Left cardiac atrium (tissue), 4 donors: ENCODE measurements at places on chromosomes 13 and 19. TPM values are rescaled to one million over a fixed set of nuclear protein-coding genes. Genes with fewer than 3 reads are reported as not detected.

DNA sequence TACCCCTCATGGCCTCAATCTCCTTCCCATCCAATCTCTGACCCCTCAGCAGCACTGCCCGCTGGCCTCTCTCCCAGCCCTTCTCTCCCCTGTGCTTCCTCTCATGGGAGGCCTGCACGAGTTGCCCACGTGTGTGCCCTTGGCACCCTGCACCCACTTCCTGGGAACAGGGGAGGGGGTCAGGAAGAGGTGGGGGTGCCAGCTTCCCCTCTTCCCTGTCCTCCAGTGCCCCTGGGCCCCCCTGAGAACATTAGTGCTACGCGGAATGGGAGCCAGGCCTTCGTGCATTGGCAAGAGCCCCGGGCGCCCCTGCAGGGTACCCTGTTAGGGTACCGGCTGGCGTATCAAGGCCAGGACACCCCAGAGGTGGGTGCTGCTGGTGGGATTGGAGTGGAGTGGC lies 19.2 kb downstream of the AXL start:
- DNase-seq = no peak

GRCh38 chr19:16892436-16892835 lies 3.6 kb downstream of the F2RL3 start:
- no peak for DNase-seq

GZMM gene
- total RNA-seq = 0.81 TPM

DNA sequence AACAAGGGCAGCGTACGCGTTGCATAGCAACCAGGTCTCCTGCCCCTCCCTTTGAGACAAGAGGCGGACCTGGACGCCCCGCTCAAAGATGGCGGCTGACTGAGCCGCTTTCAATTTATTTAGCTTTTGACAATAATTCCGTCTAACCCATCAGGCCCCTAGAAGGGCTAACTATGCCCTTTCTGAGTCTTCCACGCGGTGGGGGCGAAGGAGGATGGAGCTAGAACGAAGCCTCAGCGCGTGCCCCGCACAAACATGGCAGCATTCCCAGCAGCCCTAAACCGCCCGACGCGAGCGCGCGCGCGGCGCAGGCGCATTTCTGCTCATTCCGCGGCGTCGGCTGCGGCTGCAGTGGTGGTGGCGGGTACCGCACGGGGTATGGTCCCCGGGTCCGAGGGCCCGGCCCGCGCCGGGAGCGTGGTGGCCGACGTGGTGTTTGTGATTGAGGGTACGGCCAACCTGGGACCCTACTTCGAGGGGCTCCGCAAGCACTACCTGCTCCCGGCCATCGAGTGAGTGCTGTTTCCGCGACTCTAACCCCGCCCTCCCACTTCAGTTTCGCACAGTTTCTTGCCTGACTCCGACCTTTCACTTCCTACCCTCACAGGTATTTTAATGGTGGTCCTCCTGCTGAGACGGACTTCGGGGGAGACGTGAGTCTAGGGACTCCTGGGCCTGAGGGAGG lies at the start of gene MED25:
Gene MED25 (plus strand): TSS at position 326 of the 685 bp plus-strand sequence. CDS start 53 bp downstream, at position 379.
- DNase-seq = peak; percentile 89

- no peak for DNase-seq
These were observed 76.9 kb downstream of the SIPA1L3 start for GRCh38 chr19:37983916-37984315.

DNA sequence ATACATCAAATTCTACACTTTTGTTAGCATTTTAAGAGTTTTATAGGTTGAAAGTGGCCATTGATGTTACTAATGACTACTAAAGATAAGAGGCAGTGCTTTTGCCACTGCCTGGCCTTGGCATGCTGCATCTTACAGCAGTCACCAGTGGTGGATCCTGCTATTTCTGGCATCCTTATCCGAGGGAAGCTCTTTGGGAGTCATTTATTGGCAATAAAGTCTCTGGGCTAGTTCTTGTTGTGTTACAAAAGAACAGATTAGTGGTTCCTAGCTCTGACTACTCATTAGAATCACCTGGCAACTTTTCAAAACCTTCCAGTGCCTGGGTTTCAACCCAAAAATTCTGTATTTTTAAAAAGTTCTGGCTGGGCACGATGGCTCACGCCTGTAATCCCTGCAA lies 94.5 kb downstream of the ZMYM2 start:
- DNase-seq = no peak

DNA sequence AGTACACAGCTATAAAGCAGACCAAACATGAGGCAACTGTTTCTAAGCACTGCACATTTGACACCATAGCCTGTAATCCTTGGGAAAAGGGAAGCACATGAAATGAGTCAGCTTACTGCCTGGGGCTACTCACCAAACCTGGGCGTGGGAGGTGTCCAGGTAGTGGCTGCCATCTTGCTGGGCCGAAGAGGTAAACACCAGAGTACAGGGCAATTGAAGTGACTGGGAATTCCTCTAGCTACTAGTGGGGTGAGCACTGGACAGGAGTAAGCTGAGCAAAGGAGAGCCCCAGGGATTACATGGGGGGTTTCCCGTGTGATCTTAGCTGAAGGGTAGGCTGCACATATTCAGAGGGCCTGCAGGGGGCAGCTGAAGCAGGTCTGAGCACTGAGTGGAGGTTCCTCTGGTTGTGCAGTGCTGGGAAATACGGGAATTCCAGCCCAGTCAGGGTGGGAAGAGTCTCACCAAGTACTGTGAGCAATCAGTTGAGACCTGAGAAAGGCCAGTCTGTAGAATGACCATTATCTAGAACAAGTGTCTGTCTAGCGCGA lies 140.5 kb downstream of the SLC7A1 start:
- no peak for DNase-seq

ZNF583 gene
- 5.0 TPM for total RNA-seq

GRCh38 chr19:50794876-50795663 lies 4.9 kb downstream of the ACP4 start:
- no peak for DNase-seq

DNA sequence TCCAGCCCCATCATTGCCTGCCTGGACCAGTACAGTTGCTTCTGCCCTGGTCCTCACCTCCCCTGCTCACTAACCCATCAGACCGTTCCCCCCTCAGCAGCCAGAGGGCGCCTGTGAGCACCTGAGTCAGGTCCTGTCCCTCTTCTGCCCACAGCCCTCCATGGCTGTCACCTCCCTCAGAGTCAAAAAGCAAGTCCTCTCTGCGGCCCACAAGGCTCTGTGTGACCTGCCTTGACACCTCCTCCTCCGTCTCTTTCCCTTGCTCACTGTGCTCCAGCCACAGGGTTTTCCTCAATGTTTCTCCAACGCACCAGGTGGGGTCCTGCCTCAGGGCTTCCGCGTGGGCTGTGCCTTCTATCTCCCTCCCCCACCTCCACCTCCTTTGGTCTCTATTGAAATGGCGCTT lies 29.4 kb upstream of the PTPRS start:
- DNase-seq = peak; percentile 38

- no peak for DNase-seq
These were observed 32.7 kb downstream of the MBNL2 start for GRCh38 chr13:97254816-97255215.

GRCh38 chr13:28035146-28035782 lies 46.8 kb upstream of the URAD start:
- DNase-seq = no peak

DNA sequence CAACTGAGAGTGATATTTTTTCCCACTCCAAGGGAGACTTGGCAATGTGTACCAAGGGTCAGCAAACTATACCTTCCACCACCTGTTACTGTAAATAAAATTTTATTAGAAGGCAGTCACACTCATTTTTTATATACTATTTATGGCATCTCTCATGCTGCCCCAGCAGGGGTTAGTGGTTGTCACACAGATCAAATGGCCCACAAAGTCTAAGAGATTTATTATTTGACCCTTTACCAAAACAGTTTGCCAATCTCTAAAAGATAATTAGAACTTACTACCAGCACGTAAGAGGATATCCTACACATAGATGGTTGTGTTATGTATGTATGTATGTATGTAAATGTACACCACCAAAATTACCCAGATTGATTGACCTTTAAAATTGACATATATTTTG lies 185.1 kb downstream of the PRR20E start:
- DNase-seq = no peak

DNA sequence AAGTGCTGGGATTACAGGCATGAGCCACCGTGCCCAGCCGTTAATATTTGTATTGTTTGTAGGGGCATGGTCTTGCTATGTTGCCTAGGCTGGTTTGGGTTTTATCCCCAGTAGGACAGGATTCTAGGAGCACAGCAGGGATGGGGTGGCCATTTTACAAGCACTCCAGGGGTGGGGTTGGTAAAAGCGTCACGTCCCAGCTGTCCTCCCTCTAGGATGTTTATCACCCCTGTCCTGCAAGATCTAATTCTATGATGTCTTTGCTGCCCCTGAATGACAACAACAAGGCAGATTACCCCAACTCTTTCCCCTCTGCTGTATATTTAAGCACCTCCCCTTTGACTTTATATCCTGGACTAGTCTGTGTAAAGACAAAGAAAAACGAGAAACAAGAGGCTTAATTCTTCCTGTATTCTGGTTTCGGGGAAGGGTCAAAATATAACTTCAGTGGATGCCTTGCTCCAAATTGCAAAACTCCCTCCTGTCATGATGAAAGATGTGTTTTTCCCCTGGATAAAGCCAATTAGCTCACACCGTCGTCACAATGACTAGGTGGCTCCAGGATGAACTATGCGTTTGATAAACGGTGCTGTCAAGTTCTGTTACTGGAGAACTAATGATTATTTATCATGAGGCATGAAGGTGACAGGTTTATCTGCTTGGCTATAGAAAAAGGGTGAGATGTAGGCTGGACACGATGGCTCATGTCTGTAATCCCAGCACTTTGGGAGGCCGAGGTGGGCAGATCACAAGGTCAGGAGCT lies 27.8 kb upstream of the OR1M1 start:
- DNase-seq = no peak

FGF22 gene
- 0.44 TPM for total RNA-seq

DNA sequence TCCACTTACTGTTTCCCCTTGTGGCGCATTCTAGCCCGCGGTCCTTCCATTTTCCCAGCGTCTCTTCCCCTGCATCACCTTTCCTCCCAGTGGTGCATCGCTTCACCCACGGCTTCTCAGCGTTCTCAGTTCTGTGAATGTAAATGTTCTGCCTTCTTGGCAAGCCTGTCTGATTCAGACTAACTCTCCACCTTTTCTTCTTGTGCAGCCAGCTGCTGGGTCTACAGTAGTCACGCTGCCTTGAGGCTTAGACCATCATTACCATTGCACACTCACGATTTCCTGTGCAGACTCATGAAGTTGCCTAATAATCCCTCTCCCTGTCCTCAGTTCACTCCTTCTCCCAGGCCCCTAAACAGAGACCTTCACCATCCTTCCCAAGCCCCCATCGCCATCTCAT lies 75.0 kb downstream of the DHRS12 start:
- DNase-seq = no peak

DNA sequence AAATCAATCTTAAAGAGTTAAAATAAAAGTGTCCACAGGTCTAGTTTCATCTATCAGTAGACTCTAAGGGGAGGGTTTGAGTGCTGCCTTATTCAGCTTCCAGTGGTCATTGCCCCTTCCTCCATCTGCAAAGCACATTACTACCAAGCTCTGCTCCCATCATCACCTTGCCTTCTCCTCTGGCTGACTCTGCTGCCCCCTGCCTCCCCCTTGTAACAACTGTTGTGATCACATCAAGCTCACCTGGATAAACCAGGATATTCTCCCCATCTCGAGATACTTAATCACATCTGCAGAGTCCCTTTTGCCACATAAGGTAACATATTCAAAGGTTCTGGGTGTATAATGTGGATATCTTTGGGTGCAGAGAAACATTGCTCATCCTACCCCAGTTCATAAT lies 43.3 kb upstream of the GPC6 start:
- DNase-seq = no peak

DNA sequence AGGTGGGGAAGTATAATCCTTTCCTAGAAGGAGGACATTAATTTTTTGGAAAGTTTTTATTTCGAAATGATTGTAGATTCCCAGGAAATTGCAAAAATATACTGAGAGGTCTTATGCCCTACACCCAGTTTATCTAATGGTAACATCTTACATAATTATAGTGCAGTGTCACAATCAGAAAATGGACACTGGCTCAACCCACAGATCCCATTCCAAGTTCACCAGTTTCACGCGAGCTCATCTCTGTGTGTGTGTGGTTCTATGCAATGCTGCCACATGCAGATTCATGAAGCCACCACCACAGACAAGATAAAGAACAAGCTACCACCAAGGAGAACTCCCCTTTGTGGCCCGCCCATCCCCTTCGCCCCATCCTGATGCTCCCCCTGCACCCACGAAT lies 24.4 kb downstream of the IL17D start:
- no peak for DNase-seq

NCR1 gene
- total RNA-seq = not detected

DNA sequence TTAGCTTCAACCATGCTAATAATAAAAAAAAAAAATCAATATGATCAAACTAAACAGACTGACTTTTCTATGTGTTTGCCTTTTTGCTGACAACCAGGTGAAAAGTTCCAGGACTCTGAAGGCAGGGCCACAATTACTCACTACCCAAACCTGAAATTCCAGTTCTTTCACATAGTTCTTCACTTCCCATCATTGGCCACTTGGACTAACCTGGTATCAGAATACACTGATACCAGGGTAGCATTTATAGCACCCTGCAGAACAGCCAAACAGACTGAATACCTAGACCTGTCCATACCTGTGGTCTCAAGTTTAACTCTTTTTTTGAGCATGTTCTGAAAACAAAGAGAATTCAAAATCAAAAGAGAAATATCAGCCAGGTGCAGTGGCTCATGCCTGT lies 25.1 kb downstream of the ELF1 start:
- DNase-seq = no peak

FGF21 gene
- total RNA-seq = not detected

DNA sequence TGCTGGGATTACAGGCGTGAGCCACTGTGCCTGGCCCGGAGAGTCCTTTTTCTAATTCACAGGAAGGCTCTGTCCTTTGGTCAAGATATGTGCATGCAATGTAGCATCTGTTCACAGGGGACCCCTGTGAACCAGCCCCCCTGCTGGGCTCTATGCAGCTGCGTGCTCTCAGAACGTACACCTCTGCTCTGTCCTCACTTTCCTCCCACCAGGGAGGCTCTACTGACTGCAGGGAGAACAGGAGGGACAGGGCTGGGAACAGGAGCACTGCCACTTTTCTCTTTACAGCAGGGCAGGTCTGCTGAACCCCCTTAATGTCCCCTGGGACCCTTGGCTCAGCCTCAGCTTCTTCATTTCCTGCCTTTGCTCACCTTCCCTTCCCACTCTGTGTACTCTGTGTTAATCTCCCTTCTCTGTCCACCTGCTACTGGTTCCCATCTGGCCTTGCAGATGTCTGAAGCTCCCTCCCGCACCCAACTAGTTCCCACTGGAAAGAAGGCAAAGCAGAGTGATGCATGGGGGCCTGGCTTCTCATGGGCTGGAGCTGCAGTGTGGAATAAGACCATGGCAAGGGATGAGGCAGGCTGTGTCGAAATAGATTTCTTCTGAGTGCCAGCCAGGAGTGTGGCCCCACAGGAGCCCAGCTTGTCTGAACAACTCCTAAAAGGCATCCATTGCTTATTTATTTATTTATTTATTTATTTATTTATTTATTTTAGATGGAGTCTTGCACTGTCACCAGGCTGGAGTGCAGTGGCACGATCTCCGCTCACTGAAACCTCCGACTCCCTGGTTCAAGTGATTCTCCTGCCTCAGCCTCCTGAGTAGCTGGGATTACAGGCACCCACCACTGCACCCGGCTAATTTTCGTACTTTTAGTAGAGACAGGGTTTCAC lies 7.2 kb downstream of the ADGRE2 start:
- DNase-seq = no peak

TPTE2 gene
- total RNA-seq = not detected

GRCh38 chr19:3324405-3324856 lies 42.0 kb upstream of the NFIC start:
- peak; percentile 63 for DNase-seq
